ENCODE measurements at places on chromosomes 1 and 21.

DNA sequence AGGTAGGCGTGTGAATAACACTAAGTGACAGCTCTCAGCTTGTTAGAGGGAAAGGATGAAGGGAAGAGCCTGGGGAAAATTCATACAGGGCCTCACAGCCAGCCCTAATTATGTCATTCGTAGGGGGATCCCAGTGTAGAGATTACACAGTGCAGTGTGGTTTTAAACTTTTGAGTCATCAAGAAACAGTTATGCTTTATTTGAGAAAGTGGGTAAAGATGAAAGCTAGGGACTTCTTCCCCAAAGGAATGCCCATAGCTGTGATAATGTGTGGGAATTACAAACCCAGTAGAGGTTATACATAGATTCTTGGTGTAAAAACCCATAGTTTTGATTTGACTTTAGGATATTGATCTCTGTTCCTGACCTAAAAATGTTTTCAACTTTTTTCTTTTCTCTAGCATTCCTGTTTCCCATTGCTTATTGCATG lies 1.9 kb downstream of the TTF2 start:
- DNase-seq, result no peak

- no peak for DNase-seq
Measured at GRCh38 chr1:81142099-81142826, 658.5 kb upstream of the ADGRL2 start.

GRCh38 chr1:28718166-28718565 lies 18.6 kb upstream of the YTHDF2 start:
- DNase-seq, result no peak

- no peak for DNase-seq
Measured at GRCh38 chr1:227362039-227362438, 43.7 kb upstream of the CDC42BPA start.

GRCh38 chr1:204587621-204588020 lies 71.4 kb downstream of the MDM4 start:
- peak; percentile 16 for DNase-seq

DNA sequence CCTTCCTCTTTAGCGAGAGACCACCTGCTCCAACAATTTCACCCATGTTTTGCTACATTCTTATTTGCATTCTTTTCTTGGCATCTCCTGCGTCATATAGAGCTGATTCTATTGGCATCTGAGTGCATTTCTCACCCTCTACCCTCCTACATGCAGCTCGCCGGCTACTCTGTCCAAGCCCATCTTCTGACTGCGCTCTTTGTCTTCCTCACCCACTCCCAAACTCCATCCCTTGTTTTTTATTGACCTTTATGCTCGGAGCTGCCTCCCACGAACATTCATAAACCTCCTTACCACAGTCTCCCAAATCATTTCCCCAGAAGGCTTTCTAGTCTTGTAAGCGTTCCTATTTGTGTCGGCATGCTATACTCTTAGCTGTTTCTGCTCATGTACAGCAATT lies 33.6 kb upstream of the FMN2 start:
- DNase-seq, result no peak

- DNase-seq, result peak; percentile 25
Measured at GRCh38 chr21:45973475-45974072, 8.0 kb upstream of the COL6A1 start.

DNA sequence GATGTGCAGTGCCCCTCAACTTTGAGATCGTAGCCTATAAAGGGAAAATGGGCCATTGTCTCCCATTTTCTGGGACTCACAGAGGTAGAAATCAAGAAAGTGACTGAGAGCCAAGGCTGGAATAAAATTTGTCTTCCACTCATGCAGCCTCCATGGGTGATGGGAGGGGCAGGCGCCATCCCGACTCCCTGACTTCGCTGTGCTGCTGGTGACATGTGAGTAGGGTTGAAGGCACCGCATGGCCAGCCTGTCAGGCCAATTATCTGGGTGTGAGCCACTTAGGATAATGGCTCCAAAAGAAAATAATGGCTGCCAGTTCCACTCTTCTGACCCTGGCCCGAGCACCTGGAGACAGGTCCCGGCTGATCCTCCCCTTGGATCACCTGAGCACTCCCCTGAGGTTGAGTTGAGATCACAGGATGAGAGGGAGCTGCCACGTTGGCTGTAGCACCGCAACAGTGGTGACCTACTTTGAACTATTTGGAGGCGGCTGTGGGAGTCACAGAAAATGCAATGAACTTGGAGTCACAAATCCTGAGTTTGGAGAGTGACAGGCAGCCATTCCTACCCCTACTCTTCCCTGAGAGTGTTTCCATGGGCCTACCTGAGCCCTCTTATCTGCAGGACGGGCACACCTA lies 26.3 kb downstream of the CAPN9 start:
- DNase-seq, result no peak

GRCh38 chr1:75203415-75204277 lies 69.5 kb downstream of the LHX8 start:
- DNase-seq, result peak; percentile 39

- DNase-seq, result no peak
Measured at GRCh38 chr1:182817802-182818201, 21.3 kb upstream of the DHX9 start.

DNA sequence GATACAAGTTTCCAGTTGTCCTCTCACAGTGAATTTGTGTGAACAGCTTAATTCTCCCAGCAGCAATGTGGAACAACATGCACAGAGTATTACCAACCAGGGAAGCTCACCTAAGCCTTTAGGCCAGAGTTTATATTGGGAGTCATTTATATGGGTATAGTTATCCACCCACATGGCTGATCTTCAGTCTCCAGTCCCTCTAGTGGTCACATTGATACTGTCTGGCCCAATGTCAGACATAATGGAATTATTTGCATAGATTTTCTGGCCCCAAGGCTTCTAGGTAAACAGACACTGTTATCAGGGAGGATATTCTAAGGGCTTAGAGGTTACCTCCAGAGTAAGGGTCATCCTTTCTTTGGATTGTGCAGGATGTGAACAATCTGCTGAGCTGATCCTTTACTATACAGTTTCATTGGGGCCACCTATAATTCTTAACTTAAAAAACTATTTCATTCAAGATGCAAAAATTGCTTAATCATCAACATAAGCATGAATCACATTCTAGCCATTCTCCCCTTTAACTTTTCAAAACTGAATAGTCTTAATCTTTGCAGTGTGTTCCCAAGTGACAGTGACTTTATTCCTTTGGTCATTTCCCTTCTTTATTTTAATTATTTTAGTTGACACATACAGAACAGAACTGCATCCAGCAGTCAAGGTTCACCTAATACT lies 210.9 kb downstream of the LTN1 start:
- no peak for DNase-seq

GRCh38 chr1:165426745-165427144 lies 18.2 kb downstream of the RXRG start:
- DNase-seq, result no peak

- DNase-seq, result no peak
Measured at GRCh38 chr21:17828223-17828622, 9.1 kb upstream of the C21orf91 start.

DNA sequence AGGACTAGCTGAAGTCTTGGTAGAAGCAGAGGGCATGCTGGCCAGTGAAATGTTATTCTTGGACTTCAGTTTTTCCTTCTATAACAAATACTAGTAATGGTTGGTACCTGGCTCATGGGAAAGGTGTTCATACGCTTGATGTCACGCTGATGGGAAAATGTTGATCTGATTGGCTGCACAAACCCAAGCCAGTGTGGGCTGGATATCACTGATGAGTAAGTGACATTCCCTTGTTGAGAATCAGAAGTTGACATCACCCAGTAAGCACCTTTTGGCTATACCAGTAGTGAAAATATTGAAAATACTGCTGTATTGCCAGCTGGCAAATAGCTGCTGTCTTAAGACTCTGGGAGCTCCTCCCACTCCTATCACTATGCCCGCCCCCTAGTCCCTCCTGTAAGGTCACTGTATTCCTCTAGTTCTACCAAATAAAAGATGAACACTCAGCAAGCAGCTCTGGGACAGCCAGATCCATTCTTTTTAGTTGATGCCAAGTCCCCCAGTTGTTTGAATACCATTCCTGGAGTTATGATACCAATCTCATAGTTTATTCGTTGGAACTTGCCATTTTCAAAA lies 168.2 kb downstream of the GRIK1 start:
- DNase-seq, result no peak

DNA sequence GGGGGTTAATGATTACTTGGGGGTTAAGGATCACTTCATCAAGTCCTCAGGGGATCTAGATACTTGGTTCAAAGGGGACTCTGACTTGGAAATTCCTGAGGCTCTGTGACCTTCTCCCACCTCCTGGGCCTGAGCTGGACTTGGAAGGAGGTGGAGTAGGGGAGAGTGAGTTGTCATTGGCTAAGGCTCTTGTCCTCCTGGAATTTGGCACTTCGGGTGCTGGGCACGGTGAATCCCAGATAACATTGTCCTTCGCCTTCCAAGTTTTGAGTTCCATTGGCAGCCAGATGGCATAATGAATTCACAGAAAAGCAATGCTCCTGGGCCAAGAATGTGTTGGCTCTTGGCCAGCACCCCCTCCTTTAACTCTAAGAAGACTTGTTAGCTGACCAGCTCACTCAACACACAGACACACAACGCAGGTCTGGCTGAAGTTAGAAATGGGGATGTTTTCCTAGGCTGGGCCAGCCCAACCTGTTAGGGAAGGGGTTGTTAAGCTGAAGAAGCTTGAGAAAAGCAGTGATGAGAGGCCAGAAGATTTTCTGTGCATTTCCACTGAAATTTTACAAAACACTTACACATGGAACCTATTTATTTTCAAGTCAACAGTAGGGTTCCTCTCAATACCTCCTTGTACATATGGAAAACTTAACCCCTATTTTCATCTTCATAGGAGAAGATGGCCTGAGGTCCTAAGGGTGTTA lies 29.7 kb downstream of the SLC26A9 start:
- DNase-seq, result no peak

- DNase-seq, result no peak
Measured at GRCh38 chr1:173865468-173866164, 2.2 kb downstream of the GAS5 start.

DNA sequence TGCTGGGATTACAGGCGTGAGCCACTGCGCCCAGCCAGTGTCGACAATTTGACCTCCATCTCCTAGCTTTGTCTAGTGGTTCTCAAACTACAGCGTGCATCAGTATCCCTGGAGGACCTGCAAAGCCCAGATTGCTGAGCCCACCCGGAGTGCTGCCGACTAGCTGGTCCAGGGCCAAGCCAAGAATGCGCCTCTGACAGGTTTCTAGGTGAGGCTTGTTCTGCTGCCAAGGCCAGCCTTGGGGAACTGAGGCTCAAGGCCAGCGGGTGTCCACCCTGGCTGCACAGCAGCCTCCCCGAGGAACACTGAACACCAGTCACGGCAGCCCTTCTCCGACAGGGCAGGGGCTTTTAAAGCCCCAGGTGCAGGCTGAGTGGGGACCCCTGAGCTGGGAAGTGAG lies 9.8 kb upstream of the PTTG1IP start:
- no peak for DNase-seq

DNA sequence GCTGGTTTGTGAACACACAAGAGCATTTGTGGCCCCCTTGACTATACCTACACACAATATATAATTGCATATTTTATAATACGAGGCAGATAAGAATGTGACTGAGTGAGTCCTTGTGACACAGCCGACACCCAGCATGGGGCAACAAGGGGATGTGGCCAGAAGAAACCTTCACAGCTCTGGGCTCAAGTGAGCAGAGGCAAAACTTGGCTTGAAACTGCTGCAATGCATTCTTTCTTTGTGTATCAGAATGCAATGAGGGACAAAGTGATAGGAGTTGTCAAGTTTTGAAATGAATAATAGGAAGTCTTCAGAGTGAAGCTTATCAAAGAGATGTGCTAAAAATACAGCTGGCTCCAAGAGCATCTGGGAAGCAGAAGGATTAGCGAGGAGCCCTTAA lies 124.0 kb upstream of the C8B start:
- no peak for DNase-seq

DNA sequence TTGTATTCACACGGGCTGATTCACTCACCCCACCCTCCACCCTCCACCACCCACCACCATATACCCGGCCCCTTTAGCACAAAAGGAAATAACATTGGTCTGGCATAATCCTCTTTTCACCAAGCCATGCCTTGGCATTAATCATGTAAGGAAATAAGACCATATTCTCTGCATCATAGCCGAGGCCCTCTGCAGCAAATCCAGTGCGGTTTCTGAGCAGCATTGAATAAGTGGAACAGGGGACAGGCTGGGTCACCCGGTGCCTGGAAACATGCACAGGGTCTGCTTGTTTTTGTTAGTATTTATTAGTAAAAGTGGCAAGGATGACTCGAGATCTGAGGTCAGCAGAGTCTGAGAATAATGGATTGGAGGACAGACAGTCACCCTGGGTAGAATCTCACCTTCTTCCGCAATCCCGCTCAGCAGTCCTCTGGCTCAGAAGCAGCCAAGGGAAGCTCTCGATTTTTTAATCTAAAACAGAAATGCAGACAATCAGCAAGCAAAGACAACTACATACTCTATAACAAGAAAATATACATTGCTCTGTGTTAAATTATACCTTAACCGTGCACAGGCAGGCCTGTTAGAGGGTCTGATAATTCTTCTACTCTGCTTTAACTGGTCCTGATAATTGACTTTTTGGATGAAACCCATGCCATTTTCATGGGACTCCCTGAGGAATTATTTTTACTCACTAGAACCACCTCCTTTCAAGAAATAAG lies 52.4 kb upstream of the CDC42BPA start:
- DNase-seq, result no peak

- DNase-seq, result no peak
Measured at GRCh38 chr1:154962795-154963330, 1.3 kb upstream of the PYGO2 start.

DNA sequence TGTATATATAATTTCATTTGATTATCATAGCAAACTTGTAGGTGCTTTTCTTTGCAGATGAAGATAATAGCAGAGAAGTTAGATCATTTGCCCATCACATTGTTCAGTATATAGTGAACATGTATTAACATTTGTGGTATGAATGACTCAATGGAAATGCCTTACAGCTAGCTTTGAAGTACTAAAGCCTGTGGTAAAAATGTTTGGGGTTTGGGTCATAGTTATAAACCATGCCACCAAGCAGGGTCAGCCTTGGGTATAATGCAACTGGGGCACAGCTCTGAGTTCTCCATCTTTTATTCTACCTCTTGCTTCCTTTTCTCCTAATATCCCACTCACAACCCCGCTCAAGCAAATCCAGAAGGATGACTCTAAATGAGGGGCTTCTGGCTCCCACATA lies 141.6 kb downstream of the KCNT2 start:
- no peak for DNase-seq

GRCh38 chr21:42746593-42747275 lies 93.3 kb downstream of the PDE9A start:
- no peak for DNase-seq

DNA sequence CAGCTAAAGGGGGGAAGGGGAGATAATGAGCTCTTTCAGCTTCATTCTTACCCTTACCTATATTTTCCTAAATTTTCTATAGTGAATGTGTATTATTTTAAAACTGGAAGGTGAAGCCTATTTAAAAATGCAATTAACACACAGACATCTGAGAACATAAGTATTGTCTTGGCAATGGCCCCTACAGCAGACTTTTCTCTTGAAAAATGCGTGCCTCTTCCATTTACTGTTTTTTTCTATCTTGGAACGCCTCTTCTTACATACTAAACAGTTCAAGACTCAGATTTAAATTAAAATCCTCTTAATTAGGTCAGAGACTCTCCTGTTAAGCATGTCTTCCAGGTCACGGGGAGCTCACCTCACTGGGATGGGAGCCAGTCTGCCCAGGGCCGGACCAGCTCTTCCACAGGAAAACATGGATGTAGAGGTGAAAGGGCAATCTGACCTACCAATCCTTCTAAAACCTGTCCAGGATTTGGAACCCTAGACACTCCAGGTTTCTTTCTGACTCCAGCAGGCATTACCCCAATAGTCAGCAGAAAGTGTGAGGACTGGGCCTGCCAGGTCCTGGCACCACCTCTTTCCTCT lies 137.3 kb downstream of the ZNF281 start:
- no peak for DNase-seq

GRCh38 chr1:247905910-247906503 lies 10.6 kb downstream of the OR2W3 start:
- no peak for DNase-seq
